Stimulated activated CD8-positive, alpha-beta memory T cell treated with anti-CD3 and anti-CD28 coated beads, Interleukin-2, amount 100 ng/mL, for 48 hours (primary cell): ENCODE measurements at places on chromosomes 5 and 9.

- DNase-seq = no peak
Observed at GRCh38 chr9:120885958-120886357, 9.0 kb upstream of the PHF19 start.

- DNase-seq = no peak
Observed at GRCh38 chr5:179297026-179297425, 48.2 kb downstream of the ADAMTS2 start.

- DNase-seq = no peak
Observed at GRCh38 chr5:154782812-154783592, 27.8 kb downstream of the LARP1 start.

- DNase-seq = no peak
Observed at GRCh38 chr5:176319827-176320554, 41.6 kb downstream of the KIAA1191 start.

DNA sequence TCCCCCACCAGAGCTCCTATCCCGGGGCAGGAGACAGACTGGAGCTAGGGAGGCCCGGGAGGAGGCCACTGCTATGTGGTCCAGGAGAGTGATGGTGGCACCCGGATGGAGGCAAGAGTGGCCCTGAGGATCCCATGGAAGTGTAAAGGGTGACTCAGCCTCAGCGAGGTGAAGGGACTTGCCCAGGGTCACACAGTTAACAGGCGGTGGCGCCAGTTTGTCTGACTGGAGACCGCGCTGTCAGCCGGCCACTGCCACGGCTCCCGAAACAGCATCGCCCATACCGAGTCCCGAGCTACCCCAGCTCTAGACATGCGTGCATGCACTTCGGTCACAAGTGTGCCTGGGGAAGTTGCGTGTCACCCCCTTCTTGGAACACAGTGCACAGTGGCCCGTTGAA is 165.9 kb downstream of the GAPVD1 start:
- DNase-seq = no peak
